ENCODE measurements at places on chromosomes 12 and 14.
A peak's percentile ranks its signal among the peaks of the same experiment; 100 is the strongest.

GRCh38 chr14:93137864-93138263, 22.1 kb upstream of the ITPK1 start:
- no peak for DNase-seq

- no peak for DNase-seq
Measured at GRCh38 chr12:94145191-94145983, 3.0 kb upstream of the PLXNC1 start.

- DNase-seq = no peak
Measured at GRCh38 chr12:64325055-64325454, 65.5 kb downstream of the C12orf56 start.

DNA sequence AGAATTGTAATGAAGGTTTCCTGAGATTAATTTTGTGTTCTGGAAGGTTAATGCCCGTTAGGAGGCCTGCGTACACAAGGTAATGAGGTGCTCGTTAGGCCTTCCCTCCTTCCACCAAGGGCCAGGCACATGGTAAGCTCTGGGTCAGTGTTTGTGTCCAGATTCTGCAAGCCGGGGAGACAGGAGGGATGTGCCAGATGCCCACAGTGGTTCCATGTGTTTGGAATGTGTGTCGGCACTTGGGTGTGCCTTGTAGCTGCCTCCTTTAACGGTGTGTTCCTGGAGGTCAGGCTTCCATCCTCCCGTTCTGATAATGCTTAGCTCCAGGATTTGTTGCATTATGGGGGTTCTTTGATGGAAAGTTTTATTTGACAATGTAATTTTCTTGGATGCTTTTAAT, 5.7 kb downstream of the TRAF3 start:
- DNase-seq = no peak

DNA sequence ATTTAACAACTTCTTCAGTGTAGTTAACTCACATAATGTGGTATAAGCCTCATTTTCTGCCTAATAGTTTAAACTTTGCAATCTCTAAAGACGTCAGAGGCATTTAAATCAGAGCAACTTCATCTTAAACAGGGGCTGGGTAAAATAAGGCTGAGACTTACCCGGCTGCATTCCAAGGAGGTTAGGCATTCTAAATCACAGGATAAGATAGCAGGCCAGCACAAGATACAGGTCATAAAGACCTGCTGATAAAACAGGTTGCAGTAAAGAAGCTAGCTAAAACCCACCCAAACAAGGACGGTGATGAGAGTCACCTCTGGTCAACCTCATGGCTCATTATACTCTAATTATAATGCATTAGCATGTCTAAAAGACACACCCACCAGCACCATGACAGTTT, 115.6 kb upstream of the PKP2 start:
- no peak for DNase-seq

DNA sequence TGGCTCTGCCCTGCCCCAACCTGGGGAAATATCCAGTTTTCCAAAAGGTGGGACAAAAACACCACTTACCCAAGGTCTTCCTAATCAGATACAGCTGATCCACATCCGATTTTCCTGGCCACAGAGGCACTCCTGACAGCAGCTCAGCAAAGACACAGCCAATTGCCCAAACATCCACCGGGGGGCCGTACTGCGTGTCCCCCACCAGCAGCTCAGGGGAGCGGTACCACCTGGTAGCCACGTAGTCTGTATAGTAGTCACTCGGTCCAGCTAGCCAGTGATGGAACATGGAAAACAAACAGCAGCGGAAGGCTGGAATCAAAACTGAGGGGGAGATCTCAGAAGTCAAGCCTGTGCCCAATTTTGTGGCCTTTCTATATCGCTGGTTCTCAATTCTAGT, 28.8 kb downstream of the DMAC2L start:
- no peak for DNase-seq

DNA sequence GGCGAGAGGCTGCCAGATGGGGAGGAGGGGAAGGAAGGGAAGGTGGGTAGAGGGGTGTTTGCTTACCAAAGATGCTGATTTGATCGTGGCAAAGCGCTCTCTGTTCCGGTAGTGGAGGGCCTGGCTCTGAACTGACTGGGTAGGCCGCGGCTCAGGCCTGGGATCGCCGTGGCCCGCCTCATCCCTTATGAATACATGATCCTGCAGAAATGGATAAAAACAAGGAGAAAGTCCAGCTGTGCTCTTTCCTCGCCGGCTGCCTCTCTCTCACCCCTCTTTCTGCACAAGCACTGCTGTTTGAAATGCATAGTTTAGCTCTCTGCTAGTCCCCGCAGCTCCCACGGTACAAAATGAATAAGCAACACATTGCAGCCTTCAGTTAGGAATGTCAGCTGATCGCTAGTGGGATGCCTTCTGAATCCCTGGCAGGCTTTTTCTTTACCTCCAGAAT, 53.8 kb downstream of the PEBP1 start:
- no peak for DNase-seq

- DNase-seq = no peak
Measured at GRCh38 chr12:58384196-58384595, 442.8 kb downstream of the ATP23 start.

GRCh38 chr14:71855399-71856036, 76.7 kb upstream of the RGS6 start:
- DNase-seq = peak; percentile 7

GRCh38 chr12:109482894-109483293, 5.5 kb downstream of the UBE3B start:
- DNase-seq = no peak

DNA sequence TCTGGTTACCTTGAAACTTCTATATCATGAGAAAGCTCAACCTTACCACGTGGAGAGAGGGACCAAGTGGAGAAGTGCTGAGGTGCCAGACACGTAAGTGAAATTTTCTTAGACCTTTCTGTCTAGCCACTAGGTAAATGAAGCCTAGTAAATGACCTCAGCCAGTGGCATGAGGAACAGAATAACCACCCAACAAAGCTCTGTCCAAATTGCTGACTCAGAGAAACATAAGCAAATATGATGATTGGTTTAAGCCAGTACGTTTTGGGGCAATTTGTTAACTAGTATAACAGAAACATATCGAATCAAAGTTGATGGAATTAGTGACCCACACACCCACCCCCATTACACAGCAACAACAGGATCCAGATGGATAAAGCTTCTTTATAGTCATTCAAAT, 75.2 kb upstream of the MAX start:
- no peak for DNase-seq

GRCh38 chr12:110246636-110247339, 34.3 kb upstream of the ATP2A2 start:
- DNase-seq = no peak

DNA sequence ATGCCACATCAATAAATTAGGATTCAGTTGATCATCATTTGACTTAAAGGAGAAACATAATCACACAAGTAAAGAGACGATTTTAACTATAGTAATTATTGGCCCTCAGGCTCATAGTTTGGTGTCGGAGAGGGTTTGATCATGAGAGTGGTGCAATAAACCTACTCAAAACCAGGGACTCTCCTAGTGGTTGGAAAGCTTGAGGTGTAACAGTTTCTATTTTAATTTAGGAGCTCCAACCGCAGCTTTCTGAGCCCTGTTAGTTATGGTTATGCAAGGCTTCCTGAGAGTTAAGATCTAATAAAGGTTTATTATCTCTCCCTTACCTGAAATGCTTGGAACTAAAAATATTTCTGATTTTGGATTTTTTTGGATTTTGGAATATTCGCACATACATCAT, 36.4 kb downstream of the TMTC2 start:
- DNase-seq = no peak

DNA sequence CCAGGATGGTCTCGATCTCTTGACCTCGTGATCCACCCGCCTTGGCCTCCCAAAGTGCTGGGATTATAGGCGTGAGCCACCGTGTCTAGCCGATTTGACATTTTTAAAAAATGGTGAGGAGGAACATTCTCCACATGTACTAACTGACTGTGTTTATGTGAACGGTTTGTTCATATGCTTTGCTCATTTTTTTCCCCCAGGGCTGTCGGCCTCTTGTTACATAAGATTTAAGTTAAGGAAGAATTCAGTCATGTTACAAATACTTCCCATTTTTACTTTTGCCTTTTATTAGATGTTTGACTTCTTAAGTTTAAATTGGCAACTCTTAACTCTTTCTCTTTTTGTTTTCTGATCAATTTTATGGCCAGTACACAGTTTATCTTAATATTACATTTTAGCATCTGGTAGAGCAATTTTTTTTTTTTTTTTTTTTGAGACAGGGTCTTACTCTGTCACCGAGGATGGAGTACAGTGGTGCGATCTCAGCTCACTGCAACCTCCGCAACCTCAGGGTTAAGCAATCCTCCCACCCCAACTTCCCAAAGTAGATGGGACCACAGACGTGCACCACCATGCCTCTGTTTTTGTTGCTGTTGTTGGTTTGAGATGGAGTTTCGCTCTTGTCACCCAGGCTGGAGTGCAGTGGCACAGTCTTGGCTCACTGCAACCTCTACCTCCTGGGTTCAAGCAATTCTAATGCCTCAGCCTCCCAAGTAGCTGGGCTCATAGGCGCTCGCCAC, 9.6 kb downstream of the GNS start:
- DNase-seq = no peak

DNA sequence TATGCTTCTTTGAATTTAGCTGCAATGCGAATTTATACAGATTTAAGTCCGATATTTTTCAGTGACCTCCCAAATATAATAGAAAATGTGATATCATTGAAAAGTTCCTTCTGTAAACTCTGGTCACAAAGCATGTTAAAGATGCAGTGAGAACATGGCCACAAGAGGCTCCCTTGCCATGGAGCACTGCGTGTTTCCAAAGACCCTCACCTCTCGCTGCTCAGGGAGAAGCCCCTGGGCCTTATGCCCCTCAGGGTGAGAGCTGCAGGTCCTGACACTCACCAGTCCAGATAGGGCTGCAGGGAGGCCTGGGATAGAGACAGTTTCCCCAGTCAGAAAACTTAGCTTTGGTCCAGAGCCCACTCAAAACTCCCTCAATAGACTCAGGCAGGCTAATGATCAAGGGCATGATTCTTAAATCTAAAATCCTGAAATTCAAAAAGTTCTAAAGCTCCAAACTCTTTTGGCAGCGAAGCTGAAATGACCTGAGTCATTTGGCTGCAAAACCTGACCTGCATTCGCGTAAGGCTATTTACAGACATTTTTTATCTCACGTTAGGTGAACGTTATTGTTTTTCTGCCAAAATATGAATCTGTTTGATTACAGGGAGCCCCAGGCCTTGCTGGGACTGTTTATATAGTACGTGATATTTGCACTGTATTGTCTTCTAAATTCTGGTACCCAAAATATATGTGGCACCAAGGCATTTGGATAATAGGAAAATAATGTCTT, 67.8 kb downstream of the CAPZA3 start:
- no peak for DNase-seq

GRCh38 chr14:104239861-104240301, 101.5 kb downstream of the KIF26A start:
- DNase-seq = no peak

GRCh38 chr12:121184425-121184824, 25.5 kb upstream of the P2RX4 start:
- DNase-seq = no peak

DNA sequence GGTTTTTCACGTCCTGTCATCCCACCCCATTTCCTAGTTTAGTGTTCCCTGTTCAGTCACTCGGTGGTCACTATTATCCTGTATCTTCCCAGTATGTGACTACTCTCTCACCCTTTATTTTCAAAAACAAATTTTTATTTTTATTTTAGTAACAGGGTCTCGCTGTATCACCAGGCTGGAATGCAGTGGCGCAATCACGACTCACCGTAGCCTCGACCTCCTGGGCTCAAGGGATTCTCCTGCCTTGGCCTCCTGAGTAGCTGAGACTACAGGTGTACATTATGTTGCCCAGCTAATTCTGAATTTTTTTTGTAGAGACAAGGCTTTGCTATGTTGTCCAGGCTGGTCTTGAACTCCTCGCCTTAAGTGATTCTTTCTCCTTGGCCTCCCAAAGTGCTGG, 20.1 kb upstream of the PRICKLE1 start:
- DNase-seq = no peak

GRCh38 chr14:52442166-52442565, 110.1 kb downstream of the TXNDC16 start:
- no peak for DNase-seq

DNA sequence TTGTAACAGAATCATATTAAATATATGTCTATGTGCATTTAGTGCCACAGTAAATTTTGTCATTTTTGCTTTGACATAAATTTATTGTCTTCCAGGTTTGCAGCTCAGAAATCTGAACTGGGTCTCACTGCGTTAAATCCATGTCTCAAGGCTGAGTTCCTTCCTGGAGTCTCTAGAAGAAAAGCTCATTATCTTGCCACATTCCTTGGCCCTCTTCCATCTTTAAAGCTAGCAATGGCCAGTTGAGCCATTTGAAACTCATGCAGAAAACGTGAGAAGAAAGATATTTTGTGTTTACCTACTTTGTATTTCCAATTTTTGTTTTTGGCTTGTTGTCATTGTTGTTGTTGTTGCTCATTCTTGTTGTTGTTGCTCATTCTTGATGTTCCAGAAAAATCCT, 10.7 kb downstream of the PRH1 start:
- no peak for DNase-seq

DNA sequence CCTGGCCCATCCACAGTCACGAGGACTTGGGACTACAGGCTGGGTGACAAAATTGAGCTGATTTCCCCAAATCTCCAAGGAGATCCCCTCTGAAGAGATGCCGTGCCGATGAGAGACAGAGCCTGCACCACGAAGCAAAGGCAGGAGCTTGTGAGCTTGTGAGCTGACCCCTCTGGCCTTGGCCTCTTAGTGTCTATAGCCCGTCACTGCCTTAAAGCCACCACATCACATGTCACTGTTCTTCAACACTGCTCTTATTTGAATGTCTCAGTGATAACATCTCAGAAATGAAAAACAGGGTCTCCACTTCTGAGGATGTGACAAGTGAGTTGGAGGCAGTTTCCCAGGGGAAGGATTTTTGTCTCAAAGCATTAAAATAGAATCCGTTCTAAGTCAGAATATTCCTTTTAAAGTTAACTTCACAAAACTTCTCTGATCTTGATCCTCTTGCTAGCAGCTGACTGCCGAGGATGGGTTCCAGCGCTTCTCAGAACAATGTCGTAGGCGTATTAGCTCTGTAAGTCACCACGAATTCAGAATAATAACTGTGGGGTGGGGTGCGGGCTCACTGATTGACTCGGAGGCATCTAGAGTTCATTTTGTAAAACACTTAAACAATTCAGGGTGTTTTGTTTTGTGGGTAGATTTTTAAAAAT, 37.5 kb downstream of the CHST11 start:
- no peak for DNase-seq

DNA sequence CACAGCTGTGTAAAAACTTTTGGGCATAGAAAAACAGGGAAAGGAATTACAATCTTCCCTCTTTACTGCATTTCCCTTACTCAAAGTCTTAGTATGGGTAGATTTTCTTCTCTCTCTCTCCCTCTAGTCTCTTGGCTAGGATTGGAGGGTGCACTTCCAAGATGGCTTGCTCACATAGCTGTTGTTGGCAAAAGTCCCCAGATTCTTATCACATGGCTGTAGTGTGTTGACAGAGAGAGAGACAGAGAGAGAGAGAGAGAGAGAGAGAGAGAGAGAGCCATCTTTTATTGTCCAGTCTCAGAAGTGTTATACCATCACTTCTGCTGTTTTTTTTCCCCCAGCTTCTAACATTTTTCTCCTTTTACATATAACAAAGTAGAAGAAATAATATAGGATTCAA, 6.3 kb upstream of the OR4E2 start:
- no peak for DNase-seq
